ENCODE measurements at places on chromosomes 2 and 18. TPM values are rescaled to one million over a fixed set of nuclear protein-coding genes. Genes with fewer than 3 reads are reported as not detected.

ACKR3 gene
- total RNA-seq: 31.1 TPM

GRCh38 chr2:204282525-204282924 lies 262.8 kb upstream of the PARD3B start:
- no peak for DNase-seq

GRCh38 chr2:162009543-162009942 lies 64.5 kb downstream of the DPP4 start:
- no peak for DNase-seq

- no peak for DNase-seq
Measured at GRCh38 chr2:187349326-187349944, 98.6 kb downstream of the CALCRL start.

DNA sequence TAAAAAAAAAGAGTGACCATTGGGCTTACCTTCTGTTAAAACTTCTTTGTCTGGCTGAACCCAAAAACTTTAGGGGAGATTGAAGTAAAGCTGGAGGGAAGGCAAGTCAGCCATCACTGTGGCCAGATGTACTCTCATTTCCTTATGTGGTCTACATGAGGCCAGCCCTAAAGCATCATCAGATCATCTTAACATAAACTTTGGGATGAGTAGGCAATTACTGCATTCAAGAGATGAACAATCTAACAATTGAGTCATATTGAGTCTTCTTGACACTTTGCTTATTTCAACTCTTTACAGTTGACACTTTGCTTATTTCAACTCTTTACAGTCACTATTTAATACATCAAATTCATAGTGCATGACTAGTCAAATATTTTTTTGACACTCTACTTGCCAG lies 155.6 kb downstream of the QPCT start:
- no peak for DNase-seq

GPR17 gene
- total RNA-seq: 0.31 TPM

DNA sequence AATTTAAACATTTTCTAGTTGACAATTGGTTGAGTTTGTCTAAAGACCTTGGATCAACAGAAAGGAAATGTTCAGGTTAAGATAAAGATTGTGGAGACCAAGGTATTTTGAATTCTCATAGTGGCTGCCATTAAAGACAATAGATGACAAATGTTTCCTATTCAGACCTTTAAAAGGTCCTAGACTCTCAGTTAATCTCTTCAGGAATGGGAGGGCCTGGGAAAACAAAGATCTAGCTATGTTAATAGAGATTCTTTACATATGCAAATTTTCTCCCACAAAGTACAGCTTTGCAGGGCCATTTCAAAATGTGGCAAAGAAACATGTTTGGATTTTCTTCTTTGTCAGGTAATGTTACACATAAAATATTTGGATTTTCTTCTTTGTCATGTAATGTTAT lies 403.9 kb downstream of the SPAG16 start:
- no peak for DNase-seq

GNAL gene
- 7.8 TPM for total RNA-seq

REEP1 gene
- total RNA-seq: 25.3 TPM

DNA sequence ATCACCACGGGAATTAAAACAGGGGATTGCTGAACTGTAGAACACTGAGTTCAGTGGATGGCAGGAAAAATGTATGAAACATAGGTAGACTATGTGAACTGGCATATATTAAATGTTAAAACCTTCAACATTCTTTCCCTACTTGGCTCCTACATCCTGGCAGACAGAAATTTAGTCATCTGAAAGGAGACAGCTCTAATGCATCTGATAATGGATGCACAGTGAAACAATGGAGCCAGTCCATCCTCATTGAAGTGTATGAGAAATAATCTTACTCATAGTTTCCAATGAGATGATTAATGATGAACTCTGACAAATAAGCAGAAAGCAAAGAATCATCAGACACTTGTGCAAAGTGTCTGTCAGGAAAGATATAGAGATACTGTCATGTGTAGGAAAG lies 1629.7 kb upstream of the TMEFF2 start:
- DNase-seq: no peak

DNA sequence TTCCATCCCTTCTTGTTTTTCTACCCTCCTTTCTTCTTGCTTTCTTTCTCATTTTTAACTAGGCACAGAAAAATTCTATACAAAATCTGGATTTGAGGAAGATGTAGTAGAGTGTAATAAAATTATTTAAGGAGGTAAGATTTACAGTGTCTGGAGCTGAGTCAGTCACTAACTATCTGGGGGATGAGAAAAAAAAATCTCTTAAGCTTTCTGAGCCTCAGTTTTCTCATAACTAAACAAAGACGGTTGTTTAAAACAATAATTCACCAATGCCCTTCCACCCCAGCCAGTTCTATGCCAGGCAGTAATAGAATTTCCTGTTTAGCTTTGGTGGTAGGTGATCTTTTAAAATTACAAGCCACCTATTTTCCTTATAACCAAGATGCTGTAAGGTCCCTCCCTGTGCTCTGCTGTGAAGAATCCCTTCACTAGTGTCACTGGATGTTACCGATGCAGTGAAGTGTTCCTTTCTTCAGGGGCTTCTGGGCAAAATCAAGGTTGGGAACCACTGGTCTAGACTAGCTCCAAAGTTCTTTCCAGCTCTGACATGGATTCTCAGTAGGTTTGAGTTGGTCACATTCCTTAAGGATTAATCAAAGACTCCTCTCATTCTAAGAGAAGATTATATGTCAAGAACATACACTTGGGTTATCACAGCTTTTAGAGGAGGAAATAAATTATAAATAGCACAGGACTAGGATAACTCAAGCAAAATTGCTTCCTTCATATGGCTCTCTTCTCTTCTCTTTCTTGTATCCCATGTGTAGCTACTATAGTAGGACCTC lies 289.0 kb downstream of the CDH2 start:
- DNase-seq: no peak

HNMT gene
- total RNA-seq: 22.9 TPM
